ENCODE measurements at places on chromosomes 1 and 21.

DNA sequence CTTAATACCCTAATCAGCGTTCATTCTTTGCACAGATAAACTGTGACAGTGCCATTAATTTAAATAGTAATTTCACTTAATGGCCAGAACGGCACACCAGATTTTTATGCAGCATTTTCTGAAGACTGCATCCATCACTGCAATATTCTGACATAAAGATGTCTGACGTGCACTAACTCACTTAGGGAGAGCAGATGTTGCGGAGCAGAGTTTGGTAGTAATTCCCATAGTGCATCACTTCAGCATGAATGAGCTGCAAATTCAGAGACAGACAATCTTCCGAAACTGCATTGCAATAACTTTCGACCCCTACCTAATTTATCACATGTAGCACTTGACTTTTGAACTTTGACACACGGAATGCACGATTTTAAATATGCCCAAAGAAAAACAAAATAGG lies 225.3 kb downstream of the KCTD3 start:
- DNase-seq: no peak

GRCh38 chr1:229091721-229092136 lies 179.2 kb upstream of the RAB4A start:
- DNase-seq: no peak

DNA sequence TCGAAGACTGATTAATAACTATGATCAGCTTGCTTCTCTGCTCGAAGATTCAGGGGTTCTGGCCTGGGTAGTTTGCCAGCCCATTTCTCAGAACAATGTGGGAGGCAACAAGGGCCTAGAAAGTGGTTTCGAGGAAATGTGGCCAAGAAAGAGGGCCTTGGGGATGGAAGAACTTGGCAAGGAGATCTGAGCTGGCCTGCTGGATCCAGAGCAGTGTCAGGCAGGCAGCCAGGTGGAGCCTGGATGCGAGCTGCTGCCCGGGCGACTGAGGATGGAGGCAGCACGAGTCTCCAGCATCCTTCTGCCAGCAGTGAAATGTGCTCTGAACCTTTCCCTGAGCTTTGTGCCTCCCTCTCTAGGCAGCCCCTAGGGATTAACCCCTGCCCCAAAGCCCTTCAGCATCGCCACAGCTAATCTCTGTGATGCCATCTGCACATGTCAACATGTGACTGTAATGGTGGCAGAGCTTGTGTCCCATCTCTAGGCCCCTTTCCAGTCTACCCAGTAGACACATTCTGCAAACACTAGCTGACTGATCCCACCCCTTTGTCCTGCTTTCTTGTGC lies 61.0 kb upstream of the NEK2 start:
- DNase-seq: no peak

GRCh38 chr1:31166462-31166861 lies 73.2 kb downstream of the NKAIN1 start:
- no peak for DNase-seq

DNA sequence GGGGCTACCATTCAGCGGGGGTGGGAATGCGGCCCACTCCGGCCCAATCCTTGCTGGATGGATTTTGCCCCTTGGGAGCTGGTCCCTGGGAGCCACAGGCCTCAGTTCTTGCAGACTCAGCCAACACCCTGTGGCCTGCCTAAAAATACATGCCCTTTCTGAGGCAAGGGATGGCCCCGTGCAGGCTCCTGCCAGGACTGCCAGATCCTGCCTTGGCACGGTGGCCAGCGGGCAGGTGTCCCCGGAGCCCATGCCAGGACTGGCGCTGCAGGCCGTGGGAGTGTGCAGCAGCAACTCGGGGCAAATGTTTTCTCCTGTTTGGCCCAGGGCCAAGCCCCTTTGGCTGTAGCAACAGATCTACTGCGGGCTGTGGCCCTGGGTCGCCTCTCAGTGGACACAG lies 1.6 kb upstream of the PANK4 start:
- DNase-seq: no peak

GRCh38 chr1:180150982-180151381 lies 3.7 kb upstream of the QSOX1 start:
- DNase-seq: no peak

DNA sequence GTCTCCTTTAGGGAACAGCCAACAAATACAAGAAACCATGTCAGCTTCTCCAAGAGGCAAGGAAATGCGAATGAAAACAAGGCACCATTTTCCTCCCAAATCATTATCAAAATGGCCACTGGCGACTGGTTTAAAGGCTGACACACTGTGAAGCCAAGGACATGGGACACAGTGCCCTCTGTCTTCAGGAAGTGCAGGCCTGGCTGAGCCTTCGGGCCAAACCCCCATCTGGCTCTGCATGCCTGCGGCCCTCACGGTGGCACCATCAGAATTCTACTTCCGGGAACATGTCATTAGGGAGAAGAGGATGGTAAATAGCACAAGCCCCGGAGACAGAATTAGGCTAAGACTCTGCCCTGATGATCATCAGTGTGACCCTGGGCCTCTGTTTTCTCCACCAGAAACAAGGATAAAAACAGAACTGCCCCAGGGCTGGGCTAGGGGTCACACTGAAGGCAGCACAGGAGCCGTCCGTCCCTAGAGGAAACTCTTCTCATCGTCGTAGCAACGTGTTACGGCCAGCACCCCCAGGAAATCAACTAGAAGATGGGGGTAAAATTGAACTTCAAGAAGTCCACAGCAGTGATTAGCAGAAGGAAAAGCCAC lies 103.5 kb downstream of the NPHP4 start:
- no peak for DNase-seq

DNA sequence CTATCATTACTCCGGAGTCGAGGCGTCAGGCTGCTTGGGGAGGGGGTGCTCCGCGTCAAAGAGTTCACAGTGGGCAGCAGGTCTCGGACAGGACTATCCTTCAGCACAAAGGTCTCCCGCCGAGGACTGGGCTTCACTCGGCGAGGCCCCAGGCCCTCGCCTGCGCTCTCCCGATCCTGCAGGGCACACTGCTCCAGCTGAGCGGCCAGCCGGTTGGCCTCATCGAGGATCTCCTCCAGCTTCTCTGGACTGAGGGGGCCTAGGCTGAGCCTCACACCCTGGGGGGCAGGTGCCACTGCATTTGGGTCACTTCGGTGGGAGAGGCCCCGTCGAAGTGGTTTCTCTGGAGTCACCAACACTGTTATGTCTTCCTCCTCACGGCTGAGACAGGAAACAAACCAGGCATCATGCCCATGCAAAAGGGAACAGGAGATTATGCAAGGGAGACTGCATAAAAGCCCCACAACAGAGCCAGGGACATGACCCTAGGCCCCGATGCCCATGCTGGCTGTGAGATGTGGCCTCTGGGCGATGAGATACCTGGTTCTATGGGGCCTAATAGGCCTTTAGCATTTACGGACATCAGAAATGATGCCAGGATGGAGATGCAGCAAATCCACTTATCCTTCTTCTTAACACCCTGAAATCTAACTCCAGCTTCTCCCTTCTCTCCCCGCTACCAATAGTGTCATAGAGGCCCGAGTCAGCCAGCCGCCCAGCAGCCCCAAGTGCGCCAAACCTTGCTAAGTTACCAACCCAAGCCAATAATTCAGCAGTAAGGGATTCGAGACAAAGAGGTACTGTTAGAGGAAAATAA lies 1.1 kb downstream of the PSRC1 start:
- DNase-seq: no peak

GRCh38 chr1:17162941-17163340 lies 42.0 kb upstream of the PADI1 start:
- DNase-seq: no peak

- DNase-seq: no peak
Measured at GRCh38 chr1:201360486-201360885, 17.0 kb downstream of the TNNT2 start.

GRCh38 chr1:213369465-213369864 lies 318.4 kb downstream of the RPS6KC1 start:
- no peak for DNase-seq
